ENCODE measurements at places on chromosomes 12 and 14.

GRCh38 chr14:34254031-34254430 is 208.0 kb downstream of the SPTSSA start:
- no peak overlapping the region for H3K4me3 ChIP-seq
- H3K4me1 ChIP-seq = no peaks in the 10 kb centered on the region
- DNase-seq = no peak
- H3K36me3 ChIP-seq = no peaks in the 10 kb centered on the region

DNA sequence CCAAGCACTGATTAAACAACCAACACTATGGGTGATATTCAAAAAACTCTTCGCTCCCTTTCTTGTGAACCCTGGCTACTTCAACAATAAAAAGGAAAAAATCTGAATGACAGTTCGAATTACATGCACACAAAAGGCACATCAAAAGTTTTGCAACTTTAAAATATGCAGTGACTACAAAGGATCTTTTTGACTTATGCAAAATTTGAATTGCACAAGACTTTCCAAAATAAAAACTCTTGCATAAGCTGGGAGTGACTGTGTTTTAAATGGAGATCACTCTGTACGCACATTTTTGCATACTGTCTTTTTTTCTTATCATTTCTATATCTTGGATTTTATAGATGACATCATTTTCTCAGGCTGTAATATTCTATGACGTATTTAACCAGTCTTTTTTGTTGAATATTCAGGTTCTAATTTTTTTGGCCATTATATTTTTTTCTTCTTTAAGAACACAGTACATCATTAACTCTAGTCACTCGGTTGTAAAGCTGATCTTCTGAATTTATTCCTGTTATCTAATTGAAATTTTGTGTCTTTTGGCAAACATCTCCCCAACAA is 667.6 kb upstream of the TBX3 start:
- H3K4me1 ChIP-seq = no peaks in the 10 kb centered on the region
- no peak for DNase-seq
- H3K27ac ChIP-seq = no peak overlapping the region

DNA sequence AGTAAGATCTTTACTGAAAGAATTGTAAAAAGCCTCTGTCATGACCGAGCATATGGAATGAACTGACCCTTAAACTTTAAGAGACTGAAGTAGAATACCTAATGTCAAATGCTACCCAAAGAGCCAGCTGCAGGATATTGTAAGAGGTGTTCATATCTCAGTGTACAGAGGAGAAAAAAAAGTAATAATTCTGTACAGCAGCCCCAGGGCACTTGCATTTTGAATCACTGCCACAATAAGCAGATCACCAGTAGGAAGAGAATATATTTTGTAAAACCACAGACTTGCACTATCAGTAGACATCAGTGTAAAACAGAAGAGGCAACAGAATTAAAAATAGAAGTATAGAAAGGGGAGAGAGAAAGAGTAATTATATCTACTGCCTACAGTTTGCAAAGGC is 162.6 kb downstream of the PPFIA2 start:
- H3K27me3 ChIP-seq = no peaks in the 10 kb centered on the region
- H3K4me1 ChIP-seq = no peaks in the 10 kb centered on the region
- H3K4me3 ChIP-seq = no peak overlapping the region
- H3K36me3 ChIP-seq = no peaks in the 10 kb centered on the region
- no peak for DNase-seq

DNA sequence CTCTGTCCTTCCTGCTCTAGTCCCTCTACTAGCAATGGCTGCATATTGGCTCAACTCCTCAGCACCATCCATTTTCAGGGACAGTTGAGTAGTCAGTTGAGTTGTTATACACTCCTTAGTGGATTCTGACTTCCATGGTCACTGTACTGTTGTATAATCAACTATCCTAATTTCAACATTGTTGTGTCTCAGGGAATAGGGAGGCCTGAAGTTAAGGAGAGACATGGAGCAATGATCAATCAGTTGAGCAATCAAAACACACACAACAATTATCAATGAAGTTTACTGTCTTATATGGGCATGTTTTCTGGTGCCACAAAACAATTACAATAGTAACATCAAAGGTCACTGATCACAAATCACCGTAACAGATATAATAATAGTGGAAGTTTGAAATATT is 255.9 kb downstream of the KCNC2 start:
- H3K4me3 ChIP-seq = no peak overlapping the region
- H3K27me3 ChIP-seq = no peaks in the 10 kb centered on the region
- H3K36me3 ChIP-seq = no peaks in the 10 kb centered on the region

- peaks cover 3% of the 10 kb centered on the region for H3K4me1 ChIP-seq
- H3K36me3 ChIP-seq = no peaks in the 10 kb centered on the region
- DNase-seq = no peak
- H3K27ac ChIP-seq = no peak overlapping the region
- H3K4me3 ChIP-seq = no peak overlapping the region
Measured at GRCh38 chr14:32559590-32559989, 230.5 kb downstream of the AKAP6 start.
